ENCODE measurements at places on chromosomes 12 and 14.

GRCh38 chr14:98168211-98168985, 1103.6 kb downstream of the BCL11B start:
- DNase-seq: no peak

GRCh38 chr14:51478175-51478621, 173.5 kb upstream of the FRMD6 start:
- DNase-seq: peak; percentile 73

DNA sequence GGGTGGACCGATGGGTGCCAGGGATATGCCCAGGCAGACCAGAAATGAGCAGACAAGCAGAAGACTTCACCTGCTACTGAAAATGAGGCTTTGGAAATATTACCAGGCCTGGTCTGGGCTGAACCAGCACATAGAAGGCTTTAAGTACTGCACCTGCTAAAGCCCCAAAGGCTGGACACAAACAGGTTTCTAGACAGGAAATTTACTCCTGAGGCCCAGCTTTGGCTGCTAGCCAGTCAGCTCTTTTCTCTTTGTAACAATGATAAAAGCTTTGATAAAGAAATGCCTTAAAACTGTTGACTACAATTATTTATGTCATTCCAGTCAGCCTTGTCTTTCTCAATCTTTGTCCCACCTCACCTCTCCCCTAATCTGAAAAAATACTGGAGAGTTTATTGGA, 228.9 kb upstream of the EGLN3 start:
- no peak for DNase-seq

GRCh38 chr12:47235258-47236040, 155.7 kb upstream of the AMIGO2 start:
- DNase-seq: no peak

DNA sequence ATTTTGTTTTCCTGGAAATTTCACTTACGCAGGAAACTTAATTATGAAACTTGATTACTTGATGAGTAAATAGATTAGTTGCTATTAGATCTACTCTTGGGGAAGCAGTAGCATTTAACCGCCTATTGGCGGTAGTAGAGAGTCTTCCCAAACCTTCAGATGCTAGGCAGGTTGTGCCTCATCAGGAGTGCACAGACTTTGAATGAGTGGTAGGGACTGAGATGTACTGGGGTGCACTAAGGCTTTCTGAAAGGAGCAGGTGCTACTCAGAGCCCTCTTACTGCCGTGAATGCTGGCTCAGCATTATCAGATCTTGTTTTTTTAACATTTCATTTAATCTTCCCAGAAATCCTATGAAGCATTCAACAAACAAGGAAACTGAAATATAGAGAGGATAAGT, 7.7 kb downstream of the GATC start:
- no peak for DNase-seq

DNA sequence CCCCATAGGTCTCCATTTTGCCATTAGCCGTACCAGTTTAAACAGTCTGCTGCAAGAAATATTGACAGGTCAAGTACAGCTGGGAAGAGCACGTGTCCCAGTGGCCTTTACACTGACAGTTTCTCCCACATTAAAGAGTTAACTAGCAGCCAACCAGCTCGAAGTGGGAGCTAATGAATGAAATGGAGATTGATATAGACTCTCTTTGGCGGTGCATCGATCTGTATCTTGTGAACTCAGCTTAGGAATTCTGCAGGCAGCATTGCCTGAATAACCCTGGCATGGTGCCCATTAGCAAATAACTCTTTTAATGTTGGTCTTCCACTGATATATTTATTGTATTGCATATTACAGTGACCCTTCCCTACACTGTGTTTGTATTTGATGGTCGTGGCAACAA, 319.4 kb downstream of the EGLN3 start:
- no peak for DNase-seq

DNA sequence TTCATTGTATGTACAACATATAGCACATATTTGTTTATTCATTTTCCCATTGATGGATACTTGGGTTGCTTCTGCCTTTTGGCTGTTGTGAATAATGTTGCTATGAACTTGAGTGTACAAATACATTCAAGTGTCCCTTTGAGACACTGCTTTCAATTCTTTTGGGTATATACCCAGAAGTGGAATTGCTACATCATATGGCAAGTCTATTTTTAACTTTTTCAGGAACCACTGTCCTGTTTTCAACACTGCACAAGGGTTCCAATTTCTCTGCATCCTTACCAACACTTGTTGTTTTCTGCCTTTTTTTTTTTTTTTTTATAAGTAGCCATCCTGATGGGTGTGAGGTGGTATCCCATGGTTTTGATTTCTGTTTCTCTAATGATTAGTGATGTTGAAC, 15.9 kb downstream of the RBMS2 start:
- no peak for DNase-seq

DNA sequence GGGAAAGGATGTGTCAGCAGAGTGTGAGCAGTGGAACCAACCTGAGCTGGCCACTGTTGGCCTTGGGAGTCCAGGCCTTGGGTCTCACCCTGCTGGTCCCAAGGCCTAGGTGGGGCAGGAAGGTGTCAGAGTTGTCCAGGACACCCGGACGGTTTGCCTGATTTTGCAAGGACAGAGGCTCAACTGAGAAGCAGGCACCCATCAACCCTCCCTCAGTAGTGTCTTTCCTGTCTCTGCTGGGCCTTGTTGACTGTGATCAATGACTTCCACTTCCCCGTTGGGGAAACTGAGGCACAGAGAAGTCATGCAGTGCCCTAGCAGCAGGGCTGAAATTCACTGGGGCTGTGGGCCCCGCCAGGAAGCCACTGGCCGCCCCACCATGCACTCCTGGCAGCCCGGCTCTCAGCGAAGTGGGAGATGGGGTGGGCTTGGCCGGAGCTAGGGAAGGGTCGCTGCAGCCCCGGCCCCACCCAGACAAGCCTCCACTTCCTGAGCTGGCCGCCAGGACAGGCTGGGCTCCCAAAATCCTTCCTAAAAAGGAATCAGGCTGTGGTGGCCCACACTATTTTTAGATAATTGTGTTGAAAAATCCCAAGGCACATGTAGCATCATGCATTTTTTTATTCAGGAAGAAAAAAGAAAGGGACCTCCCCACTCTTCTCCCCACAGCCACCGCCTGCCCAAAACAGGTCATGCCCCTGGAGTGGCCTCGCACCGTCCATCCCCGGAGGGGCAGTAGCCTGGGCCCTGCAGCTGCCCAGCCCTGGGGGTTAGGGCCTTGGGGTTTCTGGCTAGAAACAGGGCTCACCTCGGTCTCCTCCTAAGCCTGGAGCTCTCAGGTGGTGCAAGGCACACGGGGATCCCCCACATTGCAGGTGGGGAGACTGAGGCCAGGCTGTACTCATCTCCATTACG, 127.4 kb downstream of the CALM1 start:
- DNase-seq: no peak

Measured in fibroblast of skin of left quadriceps (primary cell).